ENCODE measurements at places on chromosomes 4 and X.
A peak's percentile ranks its signal among the peaks of the same experiment; 100 is the strongest.

DNA sequence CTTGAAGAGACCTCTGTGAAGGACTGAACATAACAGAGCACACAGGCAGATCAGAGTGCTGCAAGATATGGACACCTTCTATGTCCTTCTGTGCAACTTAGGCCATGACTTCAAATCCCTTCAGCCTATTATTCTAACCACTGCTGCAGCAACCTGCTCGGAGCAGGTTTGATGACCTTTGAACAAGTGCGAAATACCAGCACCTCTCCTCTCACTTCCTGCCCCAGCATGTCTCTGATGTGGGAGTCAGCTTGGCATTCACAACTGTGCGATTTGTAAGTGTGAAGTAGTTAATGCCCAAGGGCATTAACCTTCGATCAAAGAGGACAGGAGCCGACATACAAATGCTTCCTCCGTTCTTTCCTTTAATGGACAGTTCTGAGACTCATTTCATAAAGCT, 1.6 kb upstream of the EXOC1 start:
- DNase-seq: no peak

DNA sequence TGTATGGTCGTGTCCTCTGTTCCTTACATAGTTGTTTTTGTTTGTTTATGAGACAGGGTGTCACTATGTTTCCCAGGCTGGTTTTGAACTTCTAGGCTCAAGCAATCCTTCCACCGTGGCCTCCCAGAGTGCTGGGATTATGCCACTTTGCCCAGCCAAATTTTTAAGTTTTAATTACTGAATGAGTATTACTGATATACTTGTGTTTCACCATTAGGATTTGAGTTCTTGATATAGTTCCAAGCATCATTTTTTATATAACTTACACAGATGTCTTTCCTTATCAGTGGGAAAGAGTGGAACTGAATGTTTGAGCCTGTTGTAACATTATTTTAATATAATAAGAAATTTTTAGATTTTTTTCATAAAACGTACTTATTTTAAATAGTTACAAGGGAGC, 20.4 kb downstream of the TMEM165 start:
- DNase-seq: no peak

DNA sequence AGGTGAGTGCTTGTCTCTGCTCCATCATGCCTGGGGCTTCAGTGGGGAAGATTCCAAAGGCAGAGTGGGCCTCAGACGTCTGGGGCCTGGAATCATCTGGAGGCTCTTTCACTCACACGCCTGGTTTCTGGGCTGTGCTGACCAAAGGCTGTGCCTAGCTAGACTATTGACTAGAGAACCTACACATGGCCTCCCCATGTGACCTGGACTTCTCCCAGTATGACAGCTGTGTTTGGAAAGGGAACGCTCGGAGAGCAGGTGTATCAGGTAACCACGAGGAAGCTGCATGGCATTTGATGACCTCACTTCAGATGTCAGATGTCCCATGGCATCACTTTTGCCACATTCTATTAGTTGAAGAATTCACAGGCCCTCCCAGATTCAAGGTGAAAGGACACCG, 51.0 kb downstream of the ADGRL3 start:
- DNase-seq: no peak

- no peak for DNase-seq
Observed at GRCh38 chr4:6824772-6825402, 42.4 kb downstream of the KIAA0232 start.

DNA sequence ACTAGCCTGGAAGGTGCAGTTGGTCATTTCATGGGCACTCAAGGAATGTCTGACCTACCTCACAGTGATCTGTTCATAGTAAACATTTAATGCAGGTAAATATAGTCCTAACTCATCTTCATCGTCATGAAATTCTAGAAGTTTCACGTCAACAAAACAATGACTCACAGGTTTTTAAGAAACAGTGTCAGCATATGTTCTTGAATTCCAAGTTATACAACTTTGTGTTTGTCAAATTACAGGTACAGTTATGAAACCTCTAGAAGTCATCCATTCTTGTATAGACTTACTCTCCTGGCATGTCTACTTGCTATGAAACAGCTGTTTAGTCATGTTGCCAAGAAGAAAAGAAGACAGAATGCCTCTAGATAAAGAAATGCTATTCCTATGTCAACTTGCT, 46.6 kb downstream of the AFM start:
- no peak for DNase-seq

DNA sequence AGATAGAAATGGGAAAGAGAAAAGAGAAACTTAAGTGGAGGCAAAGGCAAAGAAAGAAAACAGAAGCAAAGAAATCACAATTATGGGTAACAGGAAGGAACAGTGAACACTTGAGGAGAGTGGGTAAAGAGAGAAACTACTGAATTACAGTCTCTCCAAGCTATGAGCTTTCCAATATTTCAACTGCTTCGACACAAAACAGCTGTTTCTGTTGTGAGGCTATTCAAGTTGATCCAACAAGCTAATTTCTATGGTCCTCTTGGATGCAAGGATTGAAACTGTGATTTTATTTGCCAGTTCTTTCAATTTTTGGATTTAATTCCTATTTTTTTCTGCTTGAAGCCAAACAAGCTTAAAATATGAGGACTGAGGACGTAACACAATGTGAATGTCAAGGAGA, 80.5 kb upstream of the ADGRA3 start:
- no peak for DNase-seq

DNA sequence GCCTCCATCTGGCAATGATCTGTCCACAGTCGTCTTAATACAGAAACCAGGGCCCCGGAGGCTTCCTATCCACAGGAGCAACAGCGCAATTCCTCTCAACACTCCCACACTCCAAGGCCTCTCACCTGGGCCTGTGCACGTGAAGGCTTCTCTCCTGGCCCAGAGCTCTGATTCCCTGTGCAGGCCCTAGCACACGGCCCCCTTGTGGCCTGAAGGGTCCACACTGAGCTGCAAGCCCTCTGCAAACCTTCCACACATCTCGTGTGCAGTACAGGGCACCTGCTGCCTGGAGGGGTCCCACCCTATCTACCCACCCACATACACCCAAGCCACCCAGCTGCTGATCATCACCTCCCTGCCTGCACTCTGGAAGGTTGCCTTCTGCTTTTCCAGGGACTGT, 150.1 kb upstream of the NUDT10 start:
- no peak for DNase-seq

DNA sequence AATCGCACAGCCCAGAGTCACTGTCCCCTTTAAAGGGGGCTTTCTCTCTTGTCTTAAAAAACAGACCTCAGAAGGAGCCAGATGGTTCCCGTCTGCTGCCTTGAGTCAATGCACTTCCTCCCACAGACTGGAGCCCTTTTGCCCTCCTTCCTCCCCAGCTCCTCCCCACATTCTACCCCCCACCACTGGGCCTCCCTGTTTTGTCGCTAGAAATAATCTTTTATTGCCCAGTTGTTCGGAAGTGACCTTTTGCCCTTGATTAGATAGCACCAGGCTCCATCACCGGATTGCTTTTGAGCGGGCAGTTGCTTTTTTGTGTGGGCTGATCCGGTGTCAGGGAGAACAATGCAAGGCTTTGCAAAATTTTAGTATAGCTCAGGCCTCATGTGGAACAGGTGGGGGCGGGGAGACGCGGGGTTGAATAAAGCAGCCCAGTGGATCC, 47.7 kb downstream of the SPRY1 start:
- peak; percentile 47 for DNase-seq

- no peak for DNase-seq
Observed at GRCh38 chr4:45663628-45664081, 460.2 kb downstream of the GABRG1 start.

DNA sequence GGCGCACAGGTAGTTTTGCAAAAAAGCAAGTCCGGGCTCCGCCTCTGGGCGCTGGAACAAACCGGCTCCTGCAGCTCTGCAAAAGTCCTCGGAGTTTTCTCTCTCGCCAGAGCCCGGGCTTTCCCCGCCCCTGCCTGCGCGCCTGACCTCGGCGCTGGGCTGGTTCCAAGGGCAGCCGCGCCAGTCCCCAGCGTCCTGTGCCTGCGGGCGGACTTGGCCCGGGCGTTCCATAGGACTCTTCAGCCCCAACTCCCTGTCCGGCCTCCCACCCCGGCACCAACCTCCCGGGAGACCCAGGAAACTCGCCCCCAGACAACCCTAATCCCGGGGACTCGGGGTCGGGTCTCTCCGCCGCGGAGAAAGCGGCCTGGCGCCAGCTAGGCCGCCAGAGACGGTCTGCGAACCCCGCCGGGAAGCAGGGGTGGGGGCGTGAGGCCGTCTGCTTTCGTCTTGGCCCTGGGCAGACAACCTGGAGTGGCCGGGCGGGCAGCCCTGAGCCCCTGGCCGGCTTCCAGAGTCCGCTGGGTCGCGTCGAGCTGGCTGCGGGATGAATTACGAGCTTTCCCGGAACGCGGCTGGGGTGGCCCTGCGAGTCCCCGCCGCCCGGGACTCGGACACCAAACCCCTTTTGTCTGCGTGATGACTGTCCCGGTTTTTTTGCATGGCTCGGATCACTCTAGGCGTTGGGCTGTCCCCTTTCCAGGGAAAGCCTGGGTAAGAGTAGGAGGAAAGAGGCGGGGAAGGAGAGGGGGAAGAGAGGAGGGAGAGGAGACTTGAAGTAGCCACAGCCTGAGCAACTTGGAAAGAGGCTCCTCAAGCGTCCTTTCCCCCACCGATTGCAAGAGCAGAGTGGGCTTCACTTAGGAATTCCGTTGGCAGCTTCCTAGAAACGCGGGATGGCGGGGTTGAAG, 916 bp downstream of the MXRA5 start:
- no peak for DNase-seq

GRCh38 chr4:174928575-174929253, 10.6 kb downstream of the ADAM29 start:
- no peak for DNase-seq

- no peak for DNase-seq
Observed at GRCh38 chrX:10797466-10797865, 177.1 kb upstream of the MID1 start.

GRCh38 chrX:78659955-78660354, 827 bp upstream of the RTL3 start:
- DNase-seq: no peak
